HepG2 (cell line): ENCODE measurements at places on chromosomes 5 and 9.

GRCh38 chr9:95732802-95733688, 142.4 kb upstream of the ERCC6L2 start:
- DNase-seq: no peak

- no peak for DNase-seq
These were observed 243.8 kb downstream of the CDK5RAP2 start for GRCh38 chr9:120336021-120336752.

GRCh38 chr5:134161513-134162395, 15.0 kb downstream of the SKP1 start:
- no peak for DNase-seq

- DNase-seq: no peak
These were observed 204.2 kb upstream of the KLF4 start for GRCh38 chr9:107693625-107694326.

GRCh38 chr5:125117566-125117965, 371.1 kb upstream of the ZNF608 start:
- DNase-seq: no peak

- peak; percentile 23 for DNase-seq
These were observed 603.8 kb downstream of the TLE4 start for GRCh38 chr9:80175286-80176150.

GRCh38 chr5:146291421-146292074, 47.1 kb upstream of the POU4F3 start:
- peak; percentile 64 for DNase-seq

DNA sequence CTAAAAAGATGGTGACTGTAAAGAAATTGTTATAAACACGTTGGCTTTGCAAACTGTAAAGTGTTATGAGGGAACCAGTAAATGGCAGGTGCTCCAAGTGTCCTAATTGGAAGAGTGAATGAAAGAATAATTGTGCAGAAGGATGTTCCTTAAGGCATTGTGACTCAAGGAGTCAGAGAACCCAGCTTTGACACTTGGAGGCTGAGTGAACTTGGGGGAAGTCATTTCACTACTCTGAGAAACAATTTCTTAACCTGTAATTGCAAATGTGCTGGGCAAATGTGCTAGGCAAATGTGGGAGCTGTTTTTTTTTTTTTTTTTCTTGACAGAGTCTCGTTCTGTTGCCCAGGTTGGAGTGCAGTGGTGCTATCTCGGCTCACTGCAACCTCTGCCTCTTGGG, 84.0 kb upstream of the TNFSF8 start:
- no peak for DNase-seq

- DNase-seq: no peak
These were observed 29.9 kb upstream of the PDE4D start for GRCh38 chr5:59923465-59923864.

DNA sequence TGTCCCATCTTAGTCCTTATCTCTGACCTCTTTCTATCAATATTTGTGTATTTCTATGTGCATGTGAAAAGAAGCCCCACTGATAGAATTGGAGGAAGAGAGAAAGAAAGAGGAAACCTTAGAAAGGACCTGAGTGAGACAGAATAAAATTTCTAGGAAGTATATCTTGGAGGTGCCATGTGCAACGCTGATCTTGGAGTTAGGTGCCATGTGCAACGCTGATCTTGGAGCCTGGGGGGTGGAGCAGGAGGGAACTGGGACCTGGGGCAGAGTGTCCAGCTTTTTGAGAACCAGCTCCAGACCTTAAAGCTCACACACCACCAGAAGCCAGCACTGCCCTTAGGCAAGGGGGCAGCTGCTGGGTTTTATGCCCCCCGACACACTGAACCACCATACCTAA, 89.4 kb downstream of the SHC3 start:
- DNase-seq: no peak

DNA sequence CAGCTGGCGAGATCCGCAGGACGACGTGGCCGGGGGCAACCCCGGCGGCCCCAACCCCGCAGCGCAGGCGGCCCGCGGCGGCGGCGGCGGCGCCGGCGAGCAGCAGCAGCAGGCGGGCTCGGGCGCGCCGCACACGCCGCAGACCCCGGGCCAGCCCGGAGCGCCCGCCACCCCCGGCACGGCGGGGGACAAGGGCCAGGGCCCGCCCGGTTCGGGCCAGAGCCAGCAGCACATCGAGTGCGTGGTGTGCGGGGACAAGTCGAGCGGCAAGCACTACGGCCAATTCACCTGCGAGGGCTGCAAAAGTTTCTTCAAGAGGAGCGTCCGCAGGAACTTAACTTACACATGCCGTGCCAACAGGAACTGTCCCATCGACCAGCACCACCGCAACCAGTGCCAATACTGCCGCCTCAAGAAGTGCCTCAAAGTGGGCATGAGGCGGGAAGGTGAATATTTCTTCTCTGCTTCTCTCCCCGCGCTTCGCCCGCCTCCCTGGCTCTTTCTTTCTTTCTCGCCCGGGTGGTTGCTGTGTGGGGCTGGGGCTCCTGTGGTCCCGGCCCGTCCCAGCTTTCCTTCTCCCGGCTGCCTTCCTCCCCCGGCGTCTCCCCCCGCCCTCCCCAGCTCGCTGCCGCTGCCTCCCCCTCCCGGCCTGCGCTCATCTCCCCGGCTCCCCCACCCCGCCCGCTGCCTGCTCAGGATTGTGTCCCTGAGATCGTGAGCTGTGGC, 2.2 kb downstream of the NR2F1 start:
- DNase-seq: no peak

GRCh38 chr9:69877852-69878514, 57.4 kb downstream of the CFAP95 start:
- DNase-seq: peak; percentile 43

GRCh38 chr9:110427497-110428104, 89.9 kb upstream of the TXNDC8 start:
- DNase-seq: peak; percentile 18

DNA sequence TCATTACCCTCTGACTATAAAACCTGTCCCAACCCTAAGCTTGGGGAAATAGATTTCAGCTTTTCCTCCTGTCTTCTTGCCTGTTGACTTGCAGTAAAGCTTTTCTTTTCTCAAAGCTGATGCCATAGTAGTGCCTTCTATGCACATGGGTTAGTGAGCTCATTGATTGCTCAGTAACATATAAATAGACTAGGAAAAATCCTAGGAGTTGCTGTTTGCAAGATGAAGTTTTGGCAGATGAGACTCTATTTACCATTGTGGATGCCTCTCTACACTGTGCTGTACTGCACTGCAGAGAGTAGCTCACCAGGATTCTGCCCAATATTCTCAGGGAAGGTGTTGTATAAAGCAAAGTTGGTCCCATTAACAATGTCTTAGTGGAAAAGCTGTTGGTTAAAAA, 262.7 kb upstream of the CD180 start:
- DNase-seq: no peak

DNA sequence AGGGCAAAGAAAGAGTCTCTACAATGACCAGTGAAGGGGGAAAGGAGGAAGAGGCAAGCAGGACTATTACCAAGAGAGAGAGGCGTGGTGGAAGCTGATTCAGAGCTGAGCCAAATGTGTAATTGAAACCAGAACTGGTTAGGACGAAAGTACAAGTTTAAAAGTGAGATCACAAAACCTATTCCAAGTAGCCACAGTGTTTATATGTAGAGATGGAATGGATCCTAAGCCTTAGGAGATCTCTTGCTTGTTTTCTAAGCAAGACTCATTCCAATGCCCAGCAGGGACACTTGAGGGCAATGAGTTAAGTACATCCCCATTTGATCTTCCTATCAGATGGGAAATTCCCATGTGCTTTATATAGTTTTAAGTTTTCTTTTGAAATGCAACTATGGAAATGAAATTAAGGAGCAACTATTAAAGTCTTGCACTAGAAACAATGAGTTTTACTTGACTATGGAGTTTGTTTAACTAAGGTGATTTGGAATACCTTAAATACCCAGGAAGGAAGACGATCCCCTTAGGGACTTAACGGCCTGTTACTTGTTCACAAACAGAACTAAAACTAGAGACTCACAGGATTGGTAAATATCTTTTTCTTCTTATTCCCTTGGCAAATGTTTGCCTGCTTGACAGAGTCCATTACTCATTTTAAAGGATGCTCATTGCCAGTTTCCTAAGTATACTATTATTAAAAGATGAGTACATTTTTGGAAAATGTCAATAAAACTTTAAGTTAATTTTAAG, 51.1 kb upstream of the SNX2 start:
- DNase-seq: no peak

DNA sequence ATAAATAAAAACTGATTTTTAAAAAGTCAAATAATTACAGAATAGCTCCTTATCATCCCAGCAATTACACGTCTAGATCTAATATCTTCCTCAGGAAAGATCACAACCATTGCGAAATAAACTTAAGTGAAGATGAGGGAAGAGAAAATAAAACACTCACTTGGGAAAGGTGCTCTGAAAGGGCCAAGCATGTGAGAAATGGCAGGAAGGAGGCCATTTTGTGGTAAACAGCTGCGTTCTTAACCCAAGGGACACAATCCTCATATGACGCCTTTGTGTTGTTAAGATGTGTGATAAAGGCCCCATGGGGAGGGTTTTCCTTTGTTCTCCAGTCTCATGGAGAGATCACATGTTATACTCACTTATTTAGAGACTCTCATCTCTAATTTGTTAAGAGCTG, 32.5 kb downstream of the JAKMIP2 start:
- no peak for DNase-seq

DNA sequence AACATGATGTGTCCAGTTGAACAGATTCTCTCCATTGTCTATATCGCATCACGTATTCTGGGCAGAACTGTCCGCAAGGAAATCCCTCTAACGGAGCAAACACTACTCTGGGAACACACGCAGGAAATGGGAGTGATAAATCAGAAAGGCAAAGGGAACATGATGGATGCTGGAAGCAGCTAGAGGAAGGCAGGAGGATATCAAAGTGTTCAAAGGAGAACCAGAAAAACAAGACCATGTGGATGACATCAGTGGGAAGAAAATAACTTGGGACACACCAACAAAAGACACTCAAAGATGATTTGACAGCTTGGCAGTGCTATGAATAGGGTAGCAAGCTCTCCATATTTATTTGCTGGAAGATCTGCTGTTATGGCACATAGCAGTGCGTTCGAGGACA, 142.9 kb downstream of the PLK2 start:
- DNase-seq: no peak

DNA sequence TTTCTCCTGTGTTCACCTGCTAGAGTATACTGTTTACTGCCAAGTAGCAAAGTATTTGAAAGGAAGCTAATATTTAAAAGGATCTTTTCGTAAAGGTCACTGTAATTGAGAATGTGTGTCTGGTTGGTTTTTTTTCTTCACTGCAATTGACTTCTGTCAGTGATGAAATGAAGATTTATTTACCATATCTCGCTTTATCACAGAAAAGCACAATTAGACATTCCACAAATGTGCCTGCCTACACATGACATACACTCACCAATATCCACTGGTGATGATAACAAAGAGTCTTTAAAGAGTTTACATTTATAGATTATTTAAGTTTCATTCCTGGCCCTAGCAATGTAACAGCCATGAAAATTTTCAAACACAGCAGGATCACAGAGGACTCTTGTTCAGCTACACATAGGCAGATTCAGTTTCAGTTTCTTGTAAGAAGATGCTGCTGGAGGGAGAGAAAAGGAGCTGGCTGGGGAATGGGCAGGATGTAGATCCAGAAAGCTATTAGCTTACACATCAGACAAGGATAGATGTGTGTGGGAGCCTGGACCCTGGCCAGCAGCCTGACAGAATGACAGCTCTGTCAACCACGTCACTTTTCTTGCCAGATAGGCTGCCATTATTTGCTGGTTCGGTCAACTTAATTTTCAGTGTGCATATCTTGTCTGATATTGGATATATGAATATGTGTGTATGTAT, 104.0 kb downstream of the GDNF start:
- DNase-seq: no peak

GRCh38 chr5:132020568-132021339, 9.3 kb upstream of the ACSL6 start:
- no peak for DNase-seq

DNA sequence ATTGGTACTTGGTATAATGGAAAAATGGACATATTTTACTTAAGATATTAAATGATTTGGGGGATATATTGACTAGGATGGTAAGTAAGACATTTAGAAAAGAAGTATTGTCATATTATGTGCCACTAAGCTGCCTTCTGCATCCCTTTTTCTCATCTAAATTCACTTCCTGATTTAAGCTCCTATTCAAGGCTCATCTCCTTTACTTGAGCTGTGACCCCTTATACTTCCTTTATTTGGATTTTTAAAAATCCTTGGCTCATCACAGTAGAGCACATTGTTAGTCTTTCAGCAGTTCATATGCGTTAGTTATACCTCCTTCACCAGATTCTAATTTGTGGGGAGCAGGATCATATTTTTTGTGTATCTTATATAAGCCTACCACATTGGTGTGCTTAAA, 6.6 kb downstream of the COMMD10 start:
- no peak for DNase-seq

DNA sequence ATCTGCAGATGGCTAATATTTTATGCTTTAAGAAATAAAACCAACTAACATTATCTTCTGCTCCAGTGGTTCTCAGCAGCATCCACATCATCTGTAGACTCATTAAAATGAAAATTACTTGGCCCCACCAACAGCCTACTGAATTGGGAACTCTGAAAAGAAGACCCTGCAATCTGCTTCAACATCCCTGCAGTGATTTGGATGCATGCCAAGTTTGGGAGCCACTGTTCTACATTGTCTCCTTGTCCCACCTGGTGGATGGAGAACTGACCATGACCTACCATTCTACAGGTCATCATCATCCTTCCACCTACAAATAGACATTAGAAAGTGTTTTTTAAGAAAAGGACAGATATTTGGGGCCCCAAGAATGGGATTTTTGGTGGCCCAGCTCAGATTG, 71.1 kb downstream of the ACER2 start:
- DNase-seq: no peak

DNA sequence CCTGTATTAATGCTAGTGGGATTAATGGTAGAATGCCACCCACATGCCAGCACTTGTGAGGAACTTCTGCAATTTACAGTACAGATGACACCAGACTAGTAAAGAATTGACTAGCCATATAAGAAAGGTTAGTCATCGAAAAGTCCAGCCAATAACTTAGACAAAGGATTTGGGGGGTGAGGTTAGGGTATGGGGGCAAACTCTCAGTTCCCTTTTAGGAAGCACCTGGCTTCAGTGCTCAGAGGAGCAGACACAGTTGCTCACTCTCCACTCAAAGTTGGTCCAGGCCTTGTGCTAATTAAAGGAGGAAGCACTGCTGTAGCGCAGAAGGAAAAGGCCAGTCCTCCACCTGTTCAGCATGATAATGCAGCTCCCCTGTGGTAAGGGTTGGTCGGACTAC, 25.2 kb downstream of the TGFBR1 start:
- no peak for DNase-seq

- DNase-seq: no peak
These were observed 1348.5 kb upstream of the WWC1 start for GRCh38 chr5:166942948-166943347.

DNA sequence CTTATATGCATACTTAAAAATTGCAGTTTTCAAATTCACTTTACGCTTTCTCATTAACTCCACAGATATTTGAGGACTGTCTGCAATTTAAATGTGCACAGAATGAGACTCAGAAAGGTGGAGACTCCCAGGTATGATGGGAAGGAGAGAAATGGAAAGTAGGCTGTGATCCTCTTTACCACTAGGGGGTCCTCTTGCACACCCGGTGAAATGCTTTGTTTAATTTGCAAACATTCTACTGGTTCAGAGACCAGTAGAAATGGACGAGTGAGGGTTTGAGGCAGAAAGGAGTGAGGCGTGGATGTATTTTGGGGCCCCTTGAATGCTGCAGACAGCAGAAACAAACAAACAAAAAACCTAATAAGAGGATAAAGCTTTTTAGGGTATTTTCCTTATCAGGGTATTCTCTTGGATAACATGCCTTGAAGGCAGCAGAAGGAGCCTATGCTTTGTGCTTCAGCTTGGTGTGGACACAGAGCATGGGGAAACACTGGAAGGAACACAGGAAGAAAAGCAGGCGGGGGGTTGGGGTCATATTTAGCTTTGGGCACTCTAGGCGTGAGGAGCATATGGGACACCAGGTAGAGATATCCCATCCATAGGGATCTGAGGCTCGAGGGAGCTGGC, 410.1 kb downstream of the DMRT2 start:
- DNase-seq: peak; percentile 53
